ENCODE measurements at places on chromosomes 12 and 14. TPM values are rescaled to one million over a fixed set of nuclear protein-coding genes. Genes with fewer than 3 reads are reported as not detected.

FOS gene
- 8.2 TPM for total RNA-seq

ASCL1 gene
- not detected for total RNA-seq

WSCD2 gene
- total RNA-seq = not detected

ANO4 gene
- 0.85 TPM for total RNA-seq

NXPH4 gene
- total RNA-seq = 0.51 TPM

GLI1 gene
- total RNA-seq = 0.17 TPM

PPP1R1A gene
- 0.17 TPM for total RNA-seq

APOLD1 gene
- total RNA-seq = 63.8 TPM

FAM181A gene
- not detected for total RNA-seq

ZNF385A gene
- 2.2 TPM for total RNA-seq

ARL6IP4 gene
- 213 TPM for total RNA-seq

ABCC9 gene
- total RNA-seq = 0.05 TPM

FAIM2 gene
- total RNA-seq = not detected

KLHDC1 gene
- total RNA-seq = 6.6 TPM

NRXN3 gene
- under 0.01 TPM for total RNA-seq

VWF gene
- total RNA-seq = 3,052 TPM

CLEC4E gene
- not detected for total RNA-seq

KRT78 gene
- not detected for total RNA-seq

FGD4 gene
- 63.8 TPM for total RNA-seq
